Glomerular endothelial cell (primary cell): ENCODE measurements at places on chromosomes 3 and 15. TPM values are rescaled to one million over a fixed set of nuclear protein-coding genes. Genes with fewer than 3 reads are reported as not detected.

DNA sequence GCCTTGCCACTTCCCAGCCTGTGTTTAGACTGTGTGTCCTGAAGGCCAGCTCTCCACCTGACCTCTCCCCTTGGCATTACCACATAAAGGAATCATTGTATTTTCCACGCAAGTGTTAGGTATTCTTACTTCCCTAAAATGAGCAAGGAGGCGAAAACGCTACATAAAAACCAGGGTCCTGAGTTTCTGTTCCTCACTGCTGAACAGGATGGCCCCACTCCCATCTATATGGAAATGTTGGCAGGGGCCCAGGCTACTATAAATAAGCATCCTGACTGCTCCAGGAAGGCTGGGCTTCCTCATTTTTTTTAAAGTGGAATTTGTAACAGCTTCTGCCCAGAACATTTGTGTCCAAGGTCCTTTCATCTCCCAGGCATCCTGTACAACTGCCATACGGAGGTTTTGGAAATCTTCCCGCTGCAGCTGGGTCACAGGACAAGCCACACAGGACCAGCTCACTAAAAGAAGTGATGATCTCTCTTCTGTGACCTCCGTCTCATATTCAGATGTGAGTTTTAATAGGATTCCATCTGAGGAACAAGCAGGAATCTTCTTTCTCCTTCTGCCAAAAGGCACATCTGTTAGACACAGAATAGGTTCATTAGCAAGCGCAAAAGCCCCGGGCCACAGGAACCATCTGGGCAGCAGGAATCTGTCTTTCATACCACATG is 56.4 kb upstream of the LIMD1 start:
- DNase-seq, result no peak

GRCh38 chr15:38638811-38639210 is 74.2 kb upstream of the RASGRP1 start:
- no peak for DNase-seq

GRCh38 chr3:77191640-77192039 is 151.7 kb downstream of the ROBO2 start:
- DNase-seq, result no peak

DNA sequence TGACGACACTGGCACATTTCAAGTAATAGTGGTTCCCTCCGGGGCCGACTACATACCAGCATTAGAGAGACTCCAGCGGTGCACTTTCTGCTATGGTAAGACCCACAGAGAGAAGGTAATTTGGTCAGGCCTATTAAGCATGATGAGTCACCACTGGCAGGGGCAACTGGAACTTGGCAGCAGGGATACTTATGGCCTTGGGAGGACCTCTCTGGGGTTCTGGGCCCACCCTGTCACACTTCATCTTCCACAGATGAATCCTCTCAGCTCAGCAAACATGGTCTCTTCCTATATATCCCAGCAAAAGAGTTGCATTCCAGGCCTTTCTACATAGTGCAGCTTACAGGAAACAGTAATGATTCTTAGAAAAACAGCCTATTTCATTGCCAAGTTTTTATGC is 88.0 kb downstream of the PIK3R4 start:
- no peak for DNase-seq

DNA sequence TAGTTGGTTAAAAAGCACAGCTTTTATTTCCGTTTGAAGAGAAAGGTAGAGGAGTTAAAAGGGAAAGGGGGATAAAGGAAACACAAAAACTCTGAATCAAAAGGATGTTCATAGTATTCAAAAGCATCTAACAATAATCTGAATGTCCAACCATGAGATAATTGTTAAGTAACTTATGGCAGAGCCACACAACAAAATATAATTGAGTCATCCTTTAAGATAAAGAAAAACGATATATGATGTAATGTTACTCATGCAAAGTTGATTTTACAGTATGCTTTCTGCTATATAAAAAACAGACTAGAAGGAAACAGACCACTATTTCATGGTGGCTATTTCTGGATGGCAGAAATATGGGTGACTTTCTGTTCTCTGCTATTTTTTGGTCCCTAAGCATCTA is 3.9 kb downstream of the XPC start:
- DNase-seq, result no peak

DNA sequence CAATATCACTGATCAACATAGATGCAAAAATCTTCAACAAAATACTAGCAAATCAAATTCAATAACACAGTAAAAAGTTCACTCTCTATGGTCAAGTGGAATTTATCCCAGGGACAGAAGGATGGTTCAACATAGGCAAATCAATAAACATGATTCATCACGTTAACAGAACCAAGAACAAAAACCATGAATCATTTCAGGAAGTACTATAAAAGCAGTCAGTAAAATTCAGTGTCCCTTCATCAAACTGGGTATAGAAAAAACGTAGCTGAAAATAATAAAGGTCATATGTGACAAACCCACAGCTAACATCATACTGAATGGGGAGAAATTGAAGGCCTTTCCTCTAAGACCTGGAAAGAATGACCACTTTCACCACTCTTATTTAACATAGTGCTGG is 172.1 kb downstream of the POLR2M start:
- DNase-seq, result no peak

DNA sequence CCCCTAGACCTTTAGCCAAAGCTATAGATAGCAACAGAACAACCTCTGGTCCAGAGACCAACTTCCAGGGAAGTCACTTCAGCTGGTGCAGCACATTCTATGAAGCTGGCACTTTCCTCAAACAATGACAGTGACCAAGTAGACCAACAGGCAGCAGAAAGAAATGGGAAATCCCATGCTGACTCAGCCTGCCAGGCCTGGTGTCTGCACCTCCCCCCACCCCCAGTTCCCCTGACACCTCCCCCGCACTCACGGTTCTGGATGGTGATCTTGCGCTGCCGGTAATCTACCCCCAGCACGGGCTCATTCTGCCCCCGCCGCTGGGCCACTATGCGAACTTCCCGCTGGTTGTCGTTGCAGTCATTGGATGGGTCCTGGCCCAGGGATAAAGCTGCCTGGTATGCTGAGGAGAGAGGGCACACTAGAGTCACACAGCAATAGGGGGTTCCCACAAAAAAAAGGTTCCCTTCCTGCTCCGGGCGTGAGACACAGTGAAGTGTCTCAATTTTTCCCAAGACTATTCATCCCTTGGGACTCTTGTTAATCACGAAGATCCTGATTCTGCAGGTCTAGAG is 17.0 kb downstream of the ILDR1 start:
- no peak for DNase-seq

The FSIP1 gene
- 0.06 and 0.73 TPM in 2 replicates for total RNA-seq

The TYRO3 gene
- 9.5 and 19.3 TPM in 2 replicates for total RNA-seq
